Retinal pigment epithelial cell (primary cell): ENCODE measurements at places on chromosomes 3 and 15.

DNA sequence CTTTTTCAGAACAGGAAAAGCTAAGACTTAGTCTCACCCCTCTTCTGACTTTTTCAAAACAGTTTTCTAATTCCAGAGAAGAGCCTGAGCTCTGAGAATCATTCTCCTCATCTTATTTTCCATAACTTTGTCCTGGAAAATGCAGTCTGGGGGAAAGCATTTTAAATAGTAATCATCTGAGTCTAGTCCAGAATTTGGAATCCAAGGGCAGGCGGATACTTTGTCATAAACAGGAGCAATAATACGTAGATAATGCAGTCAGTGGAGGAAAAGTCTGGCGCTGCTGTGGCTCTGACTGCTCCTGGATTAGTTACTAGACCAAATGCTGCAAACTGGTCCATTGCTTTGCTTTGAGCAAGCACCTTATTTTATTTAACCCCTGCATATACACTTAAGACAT is 285.0 kb downstream of the THSD4 start:
- no peak for DNase-seq

- no peak for DNase-seq
These were observed 51.9 kb downstream of the TBL1XR1 start for GRCh38 chr3:177145381-177145780.

- no peak for DNase-seq
These were observed 385.9 kb upstream of the DPH6 start for GRCh38 chr15:35931799-35932341.

DNA sequence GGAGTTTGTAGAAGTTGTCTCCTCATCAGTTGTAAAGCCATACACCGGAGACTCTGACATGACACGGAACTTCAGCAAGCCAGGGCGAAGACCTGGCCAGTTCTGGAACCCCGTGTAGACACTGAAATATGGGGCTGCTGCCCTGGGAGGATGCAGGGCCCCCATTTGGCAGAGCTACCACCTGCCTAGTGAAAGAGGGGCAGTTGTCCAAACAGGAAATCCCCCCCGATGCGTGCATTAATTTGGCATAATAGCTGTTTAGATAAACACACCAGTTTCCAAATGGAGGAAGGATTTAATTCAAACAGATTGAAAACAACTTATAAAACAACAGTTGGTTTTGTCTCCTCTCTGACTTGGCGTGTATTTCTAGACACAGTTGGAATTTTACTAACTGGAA is 357.2 kb downstream of the GABRG3 start:
- no peak for DNase-seq

GRCh38 chr3:16372362-16373292 is 107.6 kb downstream of the OXNAD1 start:
- DNase-seq = no peak

GRCh38 chr3:31353166-31353565 is 179.6 kb upstream of the STT3B start:
- no peak for DNase-seq

DNA sequence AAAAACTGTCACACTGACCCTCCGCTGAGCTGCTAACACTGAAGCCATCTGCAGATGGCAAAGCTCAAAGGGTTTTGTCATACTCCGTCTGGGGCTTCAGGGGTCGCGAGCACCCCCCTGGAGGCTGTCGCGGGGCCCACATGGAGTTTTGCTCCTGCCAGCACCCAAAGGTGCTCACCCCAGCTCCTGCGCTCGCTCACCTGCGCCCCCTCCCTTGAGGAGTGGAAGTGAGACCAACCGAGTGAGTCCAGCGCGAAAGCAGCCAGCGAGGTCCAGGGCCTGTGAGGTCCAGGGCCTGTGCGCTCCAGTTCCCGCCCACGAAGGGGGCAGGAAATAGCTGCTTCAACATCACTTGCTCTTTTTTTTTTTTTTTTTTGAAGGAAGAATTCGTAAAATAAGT is 208.5 kb downstream of the ROBO2 start:
- DNase-seq = no peak

DNA sequence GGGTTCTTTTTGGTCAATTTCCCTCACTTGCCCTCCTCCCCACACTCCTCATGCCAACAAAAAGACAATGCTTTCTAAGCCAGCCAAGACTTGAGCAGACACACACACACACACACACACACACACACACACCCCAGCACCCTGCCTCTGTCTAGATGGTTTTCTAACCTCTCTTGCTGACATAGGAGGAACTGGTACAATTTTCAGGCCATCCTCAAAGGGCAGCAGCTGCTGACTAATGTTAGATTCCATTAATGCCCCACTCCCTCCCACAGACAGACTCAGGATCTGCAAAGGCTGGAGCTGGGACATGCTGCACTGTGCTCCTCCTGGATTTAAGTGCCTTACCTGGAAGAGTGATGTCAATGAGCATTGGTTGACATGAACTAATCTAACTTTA is 438.4 kb downstream of the OCA2 start:
- DNase-seq = no peak

GRCh38 chr15:58457466-58457965 is 25.7 kb downstream of the LIPC start:
- DNase-seq = no peak

DNA sequence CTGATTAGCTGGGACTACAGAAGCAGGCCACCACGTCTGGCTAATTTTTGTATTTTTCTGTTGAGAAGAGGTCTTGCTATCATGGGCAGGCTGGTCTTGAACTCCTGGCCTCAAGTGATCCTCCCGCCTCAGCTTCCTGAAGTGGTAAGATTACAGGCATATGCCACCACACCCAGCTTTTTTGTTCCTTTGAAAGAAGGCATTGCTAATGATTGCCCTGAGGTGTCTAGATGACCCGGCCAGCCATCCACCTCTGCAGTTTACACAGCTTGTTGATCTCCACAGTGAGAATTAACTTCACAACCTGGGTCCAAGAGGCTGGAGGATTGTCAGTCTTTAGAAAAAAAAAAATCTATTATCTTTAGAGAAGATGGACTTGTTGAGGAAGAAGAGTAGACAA is 58.7 kb downstream of the SMAD3 start:
- DNase-seq = no peak

- DNase-seq = peak; percentile 31
These were observed 169.4 kb downstream of the TBC1D2B start for GRCh38 chr15:77907824-77908751.

DNA sequence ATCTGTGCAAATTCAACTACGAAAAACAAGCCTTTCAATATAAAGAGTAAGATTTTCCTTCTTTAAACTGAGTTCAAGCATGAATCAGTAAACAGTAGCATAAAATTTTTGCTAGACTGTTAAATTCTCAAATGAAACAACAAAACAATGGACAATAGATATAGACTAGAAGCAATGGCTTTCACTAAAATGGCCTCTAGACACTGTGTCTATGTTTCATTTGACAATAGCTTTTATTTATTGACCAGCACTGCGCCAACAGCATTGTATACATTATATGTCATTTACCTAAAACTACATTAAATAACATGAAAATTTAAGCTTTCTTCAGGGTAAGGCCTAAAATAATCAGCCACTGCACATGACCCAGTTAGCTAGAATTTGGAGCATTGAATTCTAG is 148.5 kb downstream of the DUT start:
- DNase-seq = no peak

DNA sequence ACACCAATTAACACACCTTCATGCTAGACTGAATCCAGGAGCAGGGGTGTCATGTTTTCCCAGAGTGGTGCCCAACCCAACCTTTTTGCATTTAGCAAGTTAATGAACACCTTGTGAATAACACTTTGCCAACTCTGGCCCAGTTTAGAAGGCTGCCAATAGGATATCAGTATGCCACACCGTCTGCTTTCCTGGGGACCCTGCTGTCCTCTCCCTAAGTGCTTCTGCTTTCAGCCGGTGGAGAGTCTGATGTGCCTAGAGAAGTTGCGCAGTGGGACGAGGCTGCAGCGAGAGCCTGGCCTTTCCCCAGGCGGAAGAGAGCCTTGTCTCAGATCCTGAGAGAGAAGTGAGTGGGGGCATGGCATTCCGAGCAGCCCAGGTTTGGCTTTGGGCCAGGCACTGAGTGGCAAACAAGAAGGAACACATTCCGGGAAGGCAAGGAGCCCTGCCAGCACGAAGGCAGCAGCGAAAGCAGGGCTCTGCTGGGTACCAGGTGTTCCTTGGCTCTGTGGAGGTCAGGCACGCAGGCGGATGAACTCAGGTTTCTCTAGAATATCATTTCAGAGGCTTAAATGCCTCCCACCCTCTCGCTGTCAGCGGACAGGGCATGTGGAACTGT is 36.9 kb downstream of the SENP8 start:
- DNase-seq = peak; percentile 61

DNA sequence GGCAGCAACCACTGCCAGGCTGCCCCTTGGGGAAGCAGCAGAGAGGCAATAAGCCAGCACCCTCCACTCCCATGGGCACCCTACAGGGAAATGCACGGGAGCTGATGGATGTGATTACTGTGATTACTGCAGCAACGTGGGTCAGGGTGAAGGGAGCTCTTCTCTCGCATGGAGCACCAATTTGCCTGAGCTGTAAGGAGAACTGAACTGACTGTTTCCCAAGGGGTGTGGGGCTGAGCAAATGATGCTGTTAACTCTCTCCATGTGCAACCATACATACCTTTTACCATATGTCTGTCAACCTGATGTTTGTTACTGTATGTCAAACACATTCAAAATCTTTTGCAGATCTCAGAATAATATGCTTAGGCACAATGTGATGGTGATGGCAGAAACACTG is 680.6 kb downstream of the SQOR start:
- no peak for DNase-seq

- no peak for DNase-seq
These were observed 49.1 kb downstream of the RAB11A start for GRCh38 chr15:65918357-65918920.

DNA sequence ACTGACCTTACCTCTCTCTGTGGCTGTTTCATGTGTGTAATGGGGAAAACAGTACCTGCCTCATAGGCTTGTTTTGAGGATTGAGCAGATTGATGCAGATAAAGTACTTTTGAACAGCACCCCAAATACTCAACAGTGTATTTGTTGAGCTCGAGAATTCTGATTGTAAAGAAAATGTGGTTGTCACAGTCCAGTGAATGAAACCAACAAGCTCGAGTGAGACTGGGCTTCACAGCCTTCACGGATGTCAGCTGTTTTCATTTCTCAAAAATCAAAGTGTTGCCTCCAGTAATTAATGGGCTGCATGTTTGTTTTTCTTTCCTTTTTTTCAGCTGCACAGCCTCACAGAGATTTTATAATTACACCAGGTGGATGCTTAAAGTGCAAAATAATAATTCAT is 43.7 kb downstream of the PARP15 start:
- no peak for DNase-seq

GRCh38 chr15:49984436-49984835 is 134.6 kb downstream of the ATP8B4 start:
- DNase-seq = no peak

- no peak for DNase-seq
These were observed 186.6 kb upstream of the ROPN1 start for GRCh38 chr3:124178531-124178930.

DNA sequence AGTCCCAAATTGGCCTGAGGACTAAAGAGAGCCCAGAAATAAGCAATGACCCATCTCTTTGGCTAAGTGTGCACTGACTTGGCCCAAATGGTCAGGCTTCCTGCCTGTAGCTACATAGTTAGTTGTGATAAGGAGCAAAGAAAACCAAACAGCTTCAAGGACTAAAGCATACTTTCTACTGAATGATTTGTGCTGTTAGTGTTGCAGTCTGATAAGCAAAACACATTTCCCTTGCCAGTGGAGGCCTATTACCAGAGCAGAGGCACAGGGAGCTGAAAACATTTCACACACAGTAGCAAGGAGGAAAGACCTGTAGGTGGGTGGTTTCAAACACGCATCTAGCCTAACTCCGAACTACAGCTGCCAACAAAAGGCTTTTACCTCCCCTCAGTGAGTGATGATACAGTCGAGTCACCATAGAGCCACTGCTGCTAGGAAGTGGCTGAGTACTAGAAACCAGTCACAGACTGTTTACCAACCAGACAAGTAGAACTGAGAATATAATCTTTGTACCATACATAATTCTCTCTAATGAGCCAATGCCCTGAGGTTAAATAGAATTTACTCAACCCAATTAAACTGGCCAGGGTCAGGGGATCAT is 222.3 kb upstream of the THBS1 start:
- DNase-seq = peak; percentile 92

DNA sequence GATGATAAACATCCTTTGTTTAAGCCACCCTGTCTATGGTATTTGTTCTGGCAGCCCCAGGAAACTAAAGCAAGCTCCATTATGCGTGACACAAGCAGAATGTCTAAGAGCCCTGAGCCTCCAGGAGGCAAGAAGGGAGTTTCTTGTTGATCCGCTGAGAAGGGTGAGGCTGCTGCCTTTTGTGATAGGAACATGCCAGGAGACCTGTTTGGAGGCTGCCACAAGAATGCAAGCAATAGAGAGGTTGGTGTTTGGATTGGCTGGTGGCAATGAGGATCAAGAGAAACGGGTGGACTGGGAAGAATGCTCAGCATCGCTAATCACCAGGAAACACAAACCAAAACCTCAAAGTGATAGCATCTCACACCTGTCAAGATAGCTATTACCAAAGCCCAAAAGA is 104.8 kb downstream of the ASB7 start:
- no peak for DNase-seq

GRCh38 chr3:78414261-78414660 is 1353.5 kb downstream of the ROBO1 start:
- no peak for DNase-seq

- no peak for DNase-seq
These were observed 15.7 kb upstream of the HHATL start for GRCh38 chr3:42718338-42718737.

DNA sequence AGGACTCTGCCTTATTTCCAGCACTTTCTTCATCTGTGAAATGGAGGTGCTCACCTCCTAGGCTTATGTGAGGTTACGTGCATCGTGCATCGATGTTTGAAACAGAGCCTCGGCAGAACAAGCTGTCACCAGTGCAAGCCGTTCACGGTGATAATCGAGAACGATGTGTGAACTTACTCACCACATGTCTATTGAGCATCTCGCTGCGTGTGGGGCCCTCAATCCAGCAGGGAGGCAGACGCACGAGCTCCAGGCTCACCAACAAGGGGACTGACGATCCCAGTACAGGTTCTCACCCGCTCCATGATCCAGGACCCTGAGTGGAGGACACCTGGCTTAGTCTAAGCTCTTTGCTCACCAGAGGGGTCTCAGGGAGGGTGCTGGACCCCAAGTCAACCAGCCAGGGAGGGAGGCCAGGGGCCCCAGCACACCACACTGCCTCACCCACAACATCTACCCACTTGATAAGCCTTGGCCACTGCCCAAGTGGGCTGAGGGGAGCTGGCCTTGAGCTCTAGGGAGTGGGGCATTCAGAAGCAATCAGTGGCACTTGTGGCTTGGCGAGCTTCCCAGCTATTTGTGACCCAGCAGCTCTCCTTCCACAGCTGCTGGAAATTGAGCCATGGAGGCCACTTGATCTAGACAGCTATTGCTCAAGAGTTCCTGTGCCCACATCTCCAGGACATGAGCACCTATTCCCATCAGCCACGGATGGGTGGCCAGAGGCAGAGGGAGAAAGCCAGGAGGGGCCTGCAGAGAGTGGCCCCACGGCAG is 34.4 kb upstream of the SLC6A1 start:
- DNase-seq = no peak

- DNase-seq = no peak
These were observed 31.0 kb upstream of the DNAJC13 start for GRCh38 chr3:132386259-132386658.
